ENCODE measurements at places on chromosomes 4 and X.

- no peak for DNase-seq
Measured at GRCh38 chr4:77431546-77431945, 174.1 kb upstream of the CXCL13 start.

GRCh38 chr4:123409334-123409733 is 12.7 kb downstream of the SPRY1 start:
- DNase-seq: peak; percentile 35

GRCh38 chr4:63817196-63817865 is 591.9 kb downstream of the TECRL start:
- DNase-seq: no peak

DNA sequence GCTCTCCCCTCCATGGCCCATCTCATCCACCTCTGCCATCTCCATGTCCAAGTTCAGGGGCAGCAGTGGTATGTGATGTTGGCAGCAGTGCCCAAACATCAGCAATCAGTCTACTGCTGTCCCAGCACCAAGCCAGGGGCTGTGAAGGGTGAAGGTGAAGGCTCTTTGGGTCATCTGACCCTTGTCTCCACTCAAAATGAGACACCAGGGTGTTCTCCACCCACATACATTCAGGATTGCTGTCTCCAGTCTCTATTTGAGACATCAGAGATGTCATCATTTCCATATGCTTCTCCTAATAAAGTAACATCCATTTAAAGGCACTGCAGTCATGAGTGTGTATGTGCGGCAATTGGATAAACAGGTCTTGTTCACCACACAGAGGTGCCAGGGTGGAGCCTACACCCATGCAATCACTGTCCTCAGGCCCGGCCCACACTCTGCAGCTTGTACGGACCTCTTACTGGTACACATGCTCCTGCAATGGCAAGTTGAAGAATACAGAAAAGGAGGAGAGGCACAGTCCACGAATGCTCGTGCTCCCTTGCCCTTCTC is 22.2 kb downstream of the MAML3 start:
- DNase-seq: no peak
